ENCODE measurements at places on chromosomes 4 and X.

DNA sequence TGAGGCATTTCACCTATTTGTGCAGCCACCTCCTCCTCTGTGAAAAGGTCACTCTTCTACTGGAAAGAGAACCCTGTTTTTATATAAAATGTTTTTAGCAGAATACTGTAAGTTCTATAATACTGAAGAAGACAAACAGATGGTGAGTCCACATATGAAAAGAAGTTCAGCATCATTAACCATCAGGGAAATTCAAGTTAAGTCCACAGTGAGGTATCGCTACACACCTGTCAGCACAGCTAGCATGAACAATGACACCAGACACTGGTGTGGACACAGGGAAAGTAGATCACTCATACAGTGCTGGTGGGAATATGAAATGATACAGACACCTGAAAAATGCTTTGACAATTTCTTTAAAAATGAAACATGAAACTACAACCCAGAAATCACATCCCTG lies 133.0 kb downstream of the MAD2L1 start:
- no peak for DNase-seq

DNA sequence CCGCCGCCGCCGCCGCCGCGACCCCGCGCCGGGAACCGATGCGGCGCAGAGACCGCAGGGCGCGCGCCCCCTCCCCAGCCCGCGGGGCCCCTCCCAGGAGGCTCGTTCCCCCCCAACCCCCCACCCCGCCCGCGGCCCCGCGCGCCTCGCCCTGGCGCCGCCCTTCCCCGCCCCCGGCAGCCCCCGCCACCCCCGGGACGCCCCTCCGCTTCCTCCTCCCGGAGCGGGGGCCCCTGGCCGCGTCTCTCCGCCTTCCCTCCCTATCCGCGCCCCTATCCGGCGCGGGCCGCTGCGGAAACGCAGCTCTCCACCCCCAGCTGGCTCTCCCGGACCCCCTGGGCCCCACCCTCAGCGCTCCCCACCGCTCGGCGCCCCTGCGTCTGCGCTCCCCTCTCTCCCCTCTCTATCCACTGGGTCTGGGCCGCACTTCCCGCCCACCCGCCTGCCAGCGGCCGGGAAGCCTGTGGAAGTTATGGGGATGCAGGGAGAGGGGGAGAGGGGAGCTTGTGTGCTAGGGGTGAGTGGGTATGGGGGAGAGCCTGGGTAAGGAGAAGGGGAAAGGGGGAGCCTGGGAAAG lies at the start of gene TMEM271:
Gene TMEM271, minus strand, starts transcription at position 51 of the 577 bp plus-strand sequence. CDS start 233 bp downstream, outside the sequence.
- no peak for DNase-seq

DNA sequence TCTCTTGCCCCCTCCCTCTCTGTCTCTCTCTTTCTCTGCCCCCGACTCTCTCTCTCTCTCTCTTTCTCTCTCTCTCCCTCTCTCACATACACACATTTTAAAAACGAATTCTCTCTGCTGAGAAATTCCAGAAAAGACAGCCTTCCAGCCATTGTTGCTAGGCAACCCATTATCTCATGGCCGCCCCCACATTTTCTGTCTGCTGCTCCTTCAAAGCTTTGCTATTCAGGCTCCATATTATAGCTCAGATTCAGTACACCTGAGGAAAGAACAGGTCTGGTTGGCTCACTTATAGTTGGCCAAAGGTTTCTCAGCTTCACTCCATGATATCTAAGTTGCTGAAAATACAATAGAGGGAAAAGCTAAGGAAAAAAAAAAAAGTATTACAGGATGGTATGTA lies 174.4 kb upstream of the RADX start:
- DNase-seq = no peak

DNA sequence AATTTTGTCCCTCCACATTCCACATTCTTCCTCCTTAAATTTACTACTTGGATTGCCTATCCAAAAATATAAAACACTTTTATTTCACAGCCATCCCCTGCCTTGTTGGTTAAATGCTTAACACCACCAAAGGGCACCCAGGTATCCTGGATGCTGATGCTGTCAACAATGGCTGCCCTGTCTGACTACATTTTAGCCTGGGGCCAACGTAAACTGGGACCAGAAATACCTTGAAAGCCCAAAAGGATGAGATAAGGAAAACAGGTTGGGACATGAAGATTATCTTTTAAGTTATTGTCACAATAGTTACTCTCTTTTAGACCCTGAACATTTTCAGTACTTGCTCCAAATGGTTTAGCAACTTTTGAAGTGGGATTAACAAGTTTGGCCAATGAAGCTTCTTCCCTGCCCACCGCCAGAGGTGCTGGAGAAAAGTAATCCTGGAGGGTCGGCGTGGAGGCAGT lies 775 bp upstream of the YIPF6 start:
- no peak for DNase-seq

DNA sequence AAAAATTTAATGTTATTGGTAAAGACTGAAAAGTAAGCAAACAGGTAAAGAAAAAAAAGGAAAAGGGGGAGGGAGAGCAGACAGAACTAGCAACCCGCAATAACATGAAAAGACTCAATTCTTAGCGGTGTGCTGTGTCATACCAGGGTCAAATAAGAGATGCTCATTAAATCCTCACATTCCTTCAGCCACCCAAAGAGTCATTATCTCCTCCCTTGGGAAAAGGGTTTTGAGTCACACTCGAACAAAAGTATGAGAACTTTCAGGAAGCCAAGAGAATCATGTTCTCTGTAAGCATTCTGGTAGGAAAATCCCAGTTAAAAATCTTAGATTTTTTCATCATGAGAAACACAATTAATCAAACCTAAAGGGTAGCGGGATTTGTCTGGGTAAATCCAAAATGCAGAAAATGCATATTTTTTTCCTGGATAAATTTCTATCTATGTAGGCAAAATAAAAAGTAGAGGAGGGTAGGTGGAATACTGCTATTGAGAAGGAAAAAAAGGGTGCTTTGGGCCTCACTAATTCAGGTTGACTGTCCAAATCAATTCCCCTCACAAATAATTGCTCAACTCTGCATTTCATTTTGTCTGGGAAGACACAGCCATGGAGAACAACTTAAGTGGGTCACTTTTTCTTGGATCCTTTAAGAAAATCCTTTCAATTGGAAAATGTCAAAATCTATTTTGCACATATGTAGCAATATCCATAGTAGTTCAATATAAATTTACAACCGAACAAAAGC lies 23.2 kb downstream of the TNIP3 start:
- DNase-seq = no peak

GRCh38 chrX:40552768-40553167 lies 28.0 kb upstream of the ATP6AP2 start:
- peak; percentile 20 for DNase-seq

Data from HCEC 1CT (cell line).